ENCODE measurements at places on chromosomes 12 and 14.

GRCh38 chr12:131357920-131358319 lies 353.0 kb upstream of the SFSWAP start:
- DNase-seq, result no peak

DNA sequence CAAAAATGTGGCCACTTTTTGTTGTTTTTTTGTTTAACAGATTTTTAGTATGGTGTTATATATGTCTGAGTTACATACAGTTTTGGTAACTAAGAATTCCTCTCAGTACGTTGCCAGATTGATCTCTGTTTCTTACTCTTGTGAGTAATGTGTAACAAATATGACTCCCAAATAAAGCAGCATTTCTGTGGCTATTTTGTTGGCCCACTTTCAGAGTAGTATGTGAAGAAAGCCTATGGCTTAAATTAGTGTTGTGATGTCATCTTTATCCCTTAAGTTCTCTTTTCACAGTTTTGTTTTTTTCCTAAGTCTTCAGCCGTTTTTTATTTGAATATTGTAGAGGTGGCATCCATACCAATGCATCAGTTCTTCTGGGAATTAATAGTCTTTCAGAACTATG lies 10.7 kb downstream of the PCNX4 start:
- DNase-seq, result no peak

GRCh38 chr12:79375050-79375449 lies 315.7 kb downstream of the PAWR start:
- DNase-seq, result no peak

DNA sequence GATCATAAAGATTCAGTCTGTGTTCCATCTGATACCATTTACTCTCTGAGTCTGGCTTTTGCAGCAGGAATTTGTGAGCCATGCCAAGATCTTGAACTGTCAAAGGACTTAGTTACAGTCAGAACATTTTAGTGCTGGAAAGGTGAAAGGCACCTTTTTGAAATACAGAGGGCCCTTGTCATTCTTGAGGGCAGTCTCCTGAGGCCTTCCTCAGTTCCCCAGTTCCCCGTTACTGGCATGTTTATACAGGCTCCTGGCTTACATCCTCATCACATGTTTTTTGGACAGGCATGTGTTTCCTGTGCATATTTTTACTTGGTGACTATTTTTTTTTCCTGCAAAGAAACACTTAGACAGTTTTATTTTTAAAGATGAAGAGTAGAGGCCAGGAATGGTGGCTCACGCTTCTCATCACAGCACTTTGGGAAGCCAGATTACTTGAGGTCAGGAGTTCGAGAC lies 21.0 kb downstream of the CFAP54 start:
- DNase-seq, result no peak

DNA sequence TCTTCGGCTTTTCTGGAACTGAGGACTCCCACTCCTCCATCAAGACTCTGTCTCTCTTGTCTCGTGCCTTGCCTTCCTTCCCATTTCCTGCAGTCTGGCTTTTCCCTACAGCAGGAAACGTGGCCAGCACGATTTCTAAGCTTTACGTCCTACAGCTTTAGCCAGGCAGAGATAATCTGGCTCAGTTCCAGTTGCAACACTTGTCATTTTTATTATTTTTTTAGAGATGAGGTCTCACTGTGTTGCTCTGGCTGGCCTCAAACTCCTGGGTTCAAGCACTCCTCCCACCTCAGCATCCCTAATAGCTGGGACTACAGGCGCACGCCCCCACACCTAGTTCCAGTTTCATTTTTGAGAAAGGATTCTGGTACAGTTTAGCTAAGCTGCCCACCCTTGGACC lies 19.9 kb downstream of the CALM1 start:
- no peak for DNase-seq

- no peak for DNase-seq
These were observed 84.7 kb upstream of the STRN3 start for GRCh38 chr14:31110872-31111271.

DNA sequence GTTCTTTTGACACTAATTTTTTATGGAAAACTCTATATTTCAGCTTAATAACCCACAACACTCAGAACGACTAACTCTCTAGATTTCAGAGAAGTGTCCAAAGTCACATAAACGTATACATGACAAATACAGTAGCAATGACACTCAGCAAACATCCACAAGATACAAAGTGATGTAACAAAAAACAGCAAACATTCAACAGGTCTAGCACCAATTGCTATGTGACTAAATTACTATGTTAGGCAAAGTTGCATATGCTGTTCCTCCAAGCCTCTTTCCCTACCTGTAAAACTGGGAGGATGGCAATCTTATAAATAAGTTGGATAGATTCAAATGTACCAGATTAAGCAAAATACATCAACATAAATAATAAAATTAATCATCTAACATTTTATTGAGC lies 1.7 kb downstream of the RECQL start:
- DNase-seq, result no peak

DNA sequence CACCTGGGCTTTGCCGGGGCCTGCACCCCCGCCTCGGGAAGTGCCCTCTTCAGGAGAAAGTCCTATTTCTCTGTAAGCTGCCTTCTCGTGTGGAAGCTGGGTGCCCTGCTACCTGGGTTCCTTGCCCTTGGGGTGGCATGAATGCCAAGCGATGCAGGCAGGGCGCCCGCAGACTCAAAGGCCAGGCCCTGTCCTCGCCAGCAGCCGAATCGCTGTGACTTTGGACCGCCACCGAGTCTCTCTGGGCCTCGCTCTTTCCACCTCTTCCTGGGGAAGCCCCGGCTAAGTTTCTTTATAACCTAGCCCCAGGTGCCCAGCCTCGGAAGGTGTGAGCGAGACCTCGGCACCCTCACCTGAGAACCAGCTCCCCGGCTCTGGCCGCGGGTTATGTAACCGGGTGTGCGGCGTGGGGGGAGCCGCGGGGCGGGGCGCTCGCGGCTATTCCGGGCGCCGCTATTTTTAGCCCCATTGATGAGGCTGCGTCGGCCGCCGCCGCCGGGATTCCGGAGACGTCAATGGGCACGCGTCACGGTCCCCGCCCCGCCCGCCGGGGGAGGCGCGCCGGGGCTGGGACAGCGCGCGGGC lies 14.6 kb upstream of the NR4A1 start:
- peak; percentile 82 for DNase-seq

GRCh38 chr14:94330857-94331256 lies 7.7 kb upstream of the SERPINA6 start:
- no peak for DNase-seq

GRCh38 chr14:96626916-96627315 lies 124.7 kb downstream of the PAPOLA start:
- no peak for DNase-seq

DNA sequence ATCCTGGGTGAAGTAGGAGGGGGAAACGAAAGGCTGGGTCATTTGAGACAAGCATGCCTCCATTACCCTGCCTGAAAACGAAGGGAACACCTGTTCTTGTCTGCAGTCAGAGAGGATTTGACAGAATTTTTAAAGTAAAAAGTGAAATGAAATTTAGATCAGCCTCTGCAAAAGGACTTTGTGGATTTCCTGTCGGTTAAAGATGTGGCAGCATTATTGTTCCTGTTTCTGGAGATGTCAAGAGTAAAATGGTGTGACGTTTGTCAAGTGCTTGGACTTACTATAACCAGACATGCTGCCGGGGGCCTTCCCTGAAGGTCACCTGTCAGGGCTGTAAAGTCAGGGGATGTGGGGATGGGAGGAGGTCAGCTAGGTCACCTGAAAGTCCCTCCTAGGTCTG lies 32.0 kb downstream of the NRXN3 start:
- no peak for DNase-seq

GRCh38 chr12:74454109-74454508 lies 83.5 kb upstream of the ATXN7L3B start:
- no peak for DNase-seq

DNA sequence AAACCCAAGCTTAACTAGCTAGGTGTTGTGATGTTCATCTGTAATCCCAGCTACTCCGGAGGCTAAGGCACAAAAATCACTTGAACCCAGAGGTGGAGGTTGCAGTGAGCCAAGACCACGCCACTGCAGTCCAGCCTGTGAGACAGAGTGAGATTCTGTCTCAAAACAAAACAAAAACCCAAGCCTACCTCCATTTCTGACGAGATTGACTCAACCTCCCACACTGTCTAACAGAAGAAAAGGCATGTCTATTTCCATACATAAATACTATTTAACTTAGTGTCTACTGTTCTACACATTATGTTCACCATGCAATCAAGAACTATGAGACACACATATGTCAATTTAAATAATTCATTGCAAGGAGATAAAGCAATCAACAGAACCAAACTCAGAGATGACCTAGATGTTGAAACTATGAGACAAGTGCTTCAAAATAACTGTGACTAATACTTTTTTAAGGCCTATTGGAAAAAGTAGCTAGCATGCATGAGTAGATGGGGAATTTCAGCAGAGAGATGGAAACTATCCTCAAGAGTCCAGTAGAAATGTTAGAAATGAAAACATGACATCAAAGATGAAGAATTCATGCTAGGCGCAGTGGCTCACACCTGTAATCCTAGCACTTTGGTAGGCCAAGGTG lies 75.9 kb upstream of the DHRS4 start:
- DNase-seq, result no peak

DNA sequence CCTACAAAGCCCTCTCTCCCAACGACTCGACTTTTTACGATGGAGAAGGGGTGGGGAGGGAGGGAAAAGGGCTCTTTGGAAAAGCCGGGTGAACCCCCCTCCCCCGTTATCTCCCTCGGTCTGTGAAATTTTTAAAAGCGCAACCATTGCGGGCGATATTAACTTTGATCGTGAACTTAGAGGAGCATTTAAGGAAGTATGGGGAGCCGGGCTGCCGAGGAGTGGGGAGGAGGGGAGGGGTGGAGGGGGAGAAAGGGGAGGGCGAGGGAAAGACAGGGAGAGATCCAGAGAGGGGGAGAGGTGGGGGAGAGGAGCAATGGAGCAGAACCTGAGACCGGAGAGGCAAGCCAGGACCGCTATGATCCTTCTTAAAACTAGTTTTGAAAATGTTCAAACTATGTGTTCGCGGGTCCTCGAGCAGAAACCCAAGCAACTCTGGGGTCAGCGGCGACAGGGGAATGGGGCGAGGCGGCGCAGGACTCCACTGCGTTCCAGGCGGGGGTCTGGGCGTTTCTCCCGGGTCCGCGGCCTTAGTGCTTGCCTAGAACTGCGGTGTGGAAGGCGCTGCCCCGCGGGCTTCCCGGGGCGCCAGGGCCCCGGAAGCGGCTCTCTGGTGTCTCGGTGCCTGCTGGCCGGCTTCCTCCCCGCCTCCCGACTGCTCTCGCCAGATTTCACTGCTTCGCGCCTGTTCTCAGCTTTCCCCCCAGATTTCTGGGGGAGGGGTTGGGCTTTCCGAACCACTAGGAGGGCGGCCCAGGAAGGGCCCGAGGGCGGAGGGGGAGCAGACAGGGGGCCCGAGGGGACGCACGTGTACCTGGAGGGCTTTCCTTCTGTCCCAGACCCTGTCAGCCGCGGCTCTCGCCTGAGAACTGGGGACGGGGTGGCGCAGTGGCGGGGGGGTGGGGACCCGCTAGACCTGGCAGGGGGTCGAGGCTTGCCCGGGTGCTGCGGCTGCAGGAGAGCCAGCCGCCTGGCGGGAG lies at the start of gene HOTAIR:
Gene HOTAIR, minus strand, starts transcription at position 871 of the 980 bp plus-strand sequence.
- no peak for DNase-seq

GRCh38 chr12:26648999-26649398 lies 184.0 kb downstream of the ITPR2 start:
- no peak for DNase-seq

GRCh38 chr12:47758834-47759690 lies at the start of gene RAPGEF3:
TSS of gene RAPGEF3 (minus strand) at chr12:47758880. CDS start at chr12:47758556, 324 bp downstream.
- peak; percentile 90 for DNase-seq

GRCh38 chr12:66035288-66035966 lies 95.1 kb downstream of the LLPH start:
- DNase-seq, result no peak

- no peak for DNase-seq
These were observed 25.0 kb downstream of the SNX6 start for GRCh38 chr14:34604995-34605394.

GRCh38 chr14:35783699-35784098 lies 25.4 kb downstream of the RALGAPA1 start:
- no peak for DNase-seq

- DNase-seq, result peak; percentile 29
These were observed 136.2 kb downstream of the SLCO1B3 start for GRCh38 chr12:20946732-20947131.

- DNase-seq, result no peak
These were observed 426.6 kb downstream of the ATP23 start for GRCh38 chr12:58368001-58368400.

DNA sequence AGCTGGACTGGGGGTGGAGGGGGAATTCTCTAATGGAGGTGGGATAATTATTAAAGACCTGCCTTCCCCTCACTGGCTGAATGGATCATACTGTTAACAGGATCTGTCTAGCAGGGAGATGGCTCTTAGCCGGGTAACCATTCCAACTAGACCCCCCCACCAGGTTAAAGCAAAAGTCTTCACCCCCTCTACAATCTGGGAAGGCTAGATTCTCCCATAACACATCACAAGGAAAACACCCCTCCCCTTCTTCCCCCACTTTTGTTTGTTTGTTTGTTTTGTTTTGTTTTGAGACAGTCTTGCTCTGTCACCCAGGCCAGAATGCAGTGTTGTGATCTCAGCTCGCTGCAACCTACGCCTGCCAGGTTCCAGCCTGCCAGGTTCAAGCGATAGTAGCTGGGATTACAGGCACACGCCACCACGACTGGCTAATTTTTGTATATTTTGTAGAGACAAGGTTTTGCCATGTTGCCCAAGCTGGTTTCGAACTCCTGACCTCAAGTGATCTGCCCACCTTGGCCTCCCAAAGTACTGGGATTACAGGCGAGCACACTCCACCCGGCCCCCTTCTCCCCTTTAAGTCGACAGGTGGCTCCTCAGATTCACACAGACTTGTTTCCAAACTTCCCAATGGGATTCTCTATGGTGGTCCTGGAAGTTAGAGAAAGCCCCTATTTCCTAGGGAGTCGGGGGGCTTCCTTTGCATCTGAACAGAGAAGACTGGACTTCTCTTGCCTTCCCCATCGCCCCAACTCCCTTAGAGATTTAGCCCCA lies 3.5 kb upstream of the BAZ2A start:
- DNase-seq, result no peak

- DNase-seq, result no peak
These were observed 73.4 kb upstream of the AVPR1A start for GRCh38 chr12:63224396-63224795.
